ENCODE measurements at places on chromosomes 16 and 17.

- DNase-seq: no peak
These were observed 2.3 kb upstream of the MYO15A start for GRCh38 chr17:18106211-18106610.

DNA sequence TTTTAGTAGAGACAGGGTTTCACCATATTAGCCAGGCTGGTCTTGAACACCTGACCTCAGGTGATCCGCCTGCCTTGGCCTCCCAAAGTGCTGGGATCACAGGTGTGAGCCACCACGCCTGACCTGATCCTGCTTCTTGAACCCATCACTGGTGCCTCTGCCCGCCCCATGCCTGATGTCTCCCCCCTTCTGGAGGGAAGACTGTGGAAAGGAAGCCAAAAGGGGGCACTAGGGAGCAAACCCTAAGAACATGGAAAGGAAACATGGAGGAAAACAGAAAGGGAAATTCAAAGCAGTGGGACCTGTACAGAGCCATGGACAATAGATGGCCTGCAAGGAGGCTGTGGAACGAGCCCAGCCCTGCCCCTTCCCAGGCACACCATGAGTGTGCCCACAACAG is 31.1 kb upstream of the FASN start:
- no peak for DNase-seq

DNA sequence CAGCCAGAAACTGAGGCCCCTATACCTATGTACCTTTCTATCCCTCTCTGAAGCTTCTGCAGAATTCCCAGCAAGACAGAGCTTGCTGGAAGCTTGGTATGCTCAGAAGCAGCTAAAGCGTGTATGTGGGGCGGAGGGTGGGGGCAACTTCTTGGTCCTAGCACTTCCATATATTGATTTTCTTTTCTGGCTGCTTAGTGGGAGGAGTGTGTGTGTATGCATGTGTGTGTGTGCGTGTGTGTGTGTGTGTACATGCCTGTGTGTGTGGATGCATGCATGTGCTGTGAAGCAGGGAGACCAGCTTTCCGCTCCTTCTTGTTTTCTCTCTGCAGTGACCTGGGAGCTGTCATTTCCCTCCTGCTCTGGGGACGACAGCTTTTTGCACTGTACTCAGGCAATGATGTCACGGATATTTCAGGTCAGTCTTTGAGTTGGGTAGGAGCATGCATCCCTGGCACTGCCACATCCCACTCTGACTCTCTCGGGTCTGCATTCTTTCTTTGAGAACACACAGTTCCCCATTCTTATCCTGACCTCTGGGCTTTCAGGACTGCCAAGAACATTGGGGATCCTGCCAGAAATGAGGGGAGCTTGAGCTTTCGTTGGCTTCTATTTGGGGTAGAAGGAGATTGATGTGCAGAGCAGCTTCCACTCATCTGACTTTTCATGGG is 10.7 kb downstream of the HPR start:
- no peak for DNase-seq

DNA sequence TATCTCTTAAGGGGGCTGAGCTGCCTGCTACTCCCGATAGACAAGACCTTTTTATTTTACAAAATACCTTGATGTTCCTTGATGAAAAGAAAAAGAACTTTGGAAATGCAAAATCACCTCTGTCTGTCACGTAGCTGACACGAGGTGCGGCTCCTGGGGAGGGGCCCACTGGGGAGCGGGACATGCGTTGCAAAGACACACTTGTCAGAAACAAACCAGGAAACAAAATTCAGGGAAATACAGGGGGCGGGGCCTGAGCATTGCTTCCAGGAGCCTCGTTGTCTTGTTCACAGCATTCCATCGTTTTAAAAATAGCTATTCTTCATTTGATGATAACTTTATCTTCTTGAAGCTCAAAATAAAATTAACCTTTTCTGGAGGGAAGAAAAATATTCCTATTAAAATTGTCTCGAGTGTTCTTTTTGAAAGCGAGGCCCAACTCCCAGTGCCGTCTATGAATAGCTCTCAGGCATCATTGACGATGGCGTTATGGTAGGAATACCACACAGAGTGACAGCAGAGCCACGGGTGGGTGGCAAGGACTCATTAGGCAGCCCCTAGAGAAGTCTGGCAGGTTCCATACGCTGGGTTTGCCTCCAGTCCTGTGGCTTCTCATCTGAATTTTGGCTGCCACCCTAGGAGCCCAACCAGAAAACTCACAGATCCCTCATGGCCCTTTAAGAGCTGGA is 286.9 kb downstream of the CPPED1 start:
- DNase-seq: no peak

DNA sequence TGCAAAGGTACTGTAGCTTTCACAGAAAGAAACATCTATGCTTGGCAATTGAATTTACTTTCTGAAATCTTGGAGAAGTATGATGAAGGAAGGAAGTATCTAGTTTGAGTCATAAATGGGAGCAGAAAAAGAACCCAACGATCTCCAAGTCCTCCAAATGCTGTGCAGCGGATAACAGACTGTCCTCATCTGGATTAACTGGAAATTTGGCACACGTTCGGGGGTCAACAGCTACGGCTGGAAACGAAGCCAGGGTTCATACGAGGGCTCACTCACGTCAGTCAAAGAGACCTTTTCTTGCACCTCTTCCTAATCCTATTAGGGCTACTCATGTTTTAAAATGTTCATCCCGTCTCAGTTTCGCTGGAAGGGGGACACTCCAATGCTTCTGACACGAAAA is 152.0 kb downstream of the ZFHX3 start:
- DNase-seq: no peak
